Hypothalamus (tissue), 51 donors: ENCODE measurements at places on chromosomes 7 and 10.

GRCh38 chr10:6751363-6751762 lies 171.3 kb upstream of the PRKCQ start:
- DNase-seq, result no peak

- DNase-seq, result no peak
Observed at GRCh38 chr10:47019155-47020145, 108.2 kb downstream of the PTPN20 start.

DNA sequence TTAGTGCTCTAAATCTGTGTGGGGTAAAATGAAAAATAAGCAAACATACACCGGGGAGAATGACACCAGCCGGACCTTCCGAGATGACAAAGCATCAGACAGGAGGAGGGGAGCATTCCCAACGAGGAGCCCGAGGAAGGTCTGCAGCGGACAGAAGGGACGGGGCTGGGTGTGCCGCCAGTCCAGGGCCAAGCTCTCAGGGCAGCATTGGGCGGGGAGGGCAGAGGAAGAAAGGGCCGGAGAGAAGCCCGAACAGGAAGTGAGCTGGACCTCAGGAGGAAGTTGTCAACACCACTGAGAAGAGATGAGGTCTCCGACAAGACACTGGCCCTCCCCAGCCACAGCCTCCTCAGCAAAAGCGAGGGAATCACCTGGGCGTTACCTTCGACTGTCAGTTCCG lies 182.6 kb upstream of the RNF32 start:
- DNase-seq, result no peak

DNA sequence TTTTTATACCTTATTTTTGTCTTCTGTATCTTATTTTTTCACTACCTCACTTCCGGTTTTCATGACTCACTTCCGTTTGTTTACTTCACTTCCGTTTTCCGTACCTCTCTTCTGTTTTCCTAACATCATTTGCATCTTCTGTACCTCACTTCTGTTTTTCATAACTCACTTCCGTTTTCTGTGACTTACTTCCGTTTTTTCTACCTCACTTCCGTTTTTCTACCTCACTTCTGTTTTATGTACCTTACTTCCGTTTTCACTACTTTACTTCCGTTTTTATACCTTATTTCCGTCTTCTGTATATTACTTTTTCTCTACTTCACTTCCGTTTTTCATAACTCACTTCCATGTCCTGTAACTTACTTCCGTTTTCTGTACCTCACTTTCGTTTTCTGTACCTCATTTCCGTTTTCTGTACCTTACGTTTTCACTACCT lies 492.5 kb upstream of the AKR1E2 start:
- DNase-seq, result no peak

DNA sequence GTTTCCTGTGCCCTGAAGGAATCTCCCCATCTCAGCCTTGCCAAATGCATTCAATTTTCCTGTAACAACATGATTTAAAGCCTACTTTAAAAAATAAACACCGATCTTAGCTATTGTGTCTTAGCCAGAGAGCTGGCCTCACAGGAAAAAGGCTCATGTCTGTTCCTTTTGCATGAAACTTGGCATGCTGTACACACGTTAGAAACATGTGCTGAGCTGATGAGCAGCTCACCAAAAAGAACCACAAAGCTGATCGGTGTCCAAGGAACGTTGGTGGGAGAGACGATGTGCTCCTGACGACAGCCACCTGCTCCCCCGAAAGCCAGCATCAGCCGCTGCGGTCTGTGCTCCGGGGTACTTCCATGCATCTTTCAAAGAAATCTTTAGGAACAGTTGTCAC lies 135.9 kb downstream of the ADARB2 start:
- no peak for DNase-seq
